ENCODE measurements at places on chromosomes 3 and 15. TPM values are rescaled to one million over a fixed set of nuclear protein-coding genes. Genes with fewer than 3 reads are reported as not detected.

The IL12A gene
- total RNA-seq, result 1.8 TPM

The CCDC39 gene
- not detected for total RNA-seq

The NR1I2 gene
- 0.54 TPM for total RNA-seq

The P2RY14 gene
- not detected for total RNA-seq

The GOLGA8J gene
- not detected for total RNA-seq

The PLCH1 gene
- total RNA-seq, result 0.56 TPM

The TRPM1 gene
- not detected for total RNA-seq

The CHAC1 gene
- 5.7 TPM for total RNA-seq

The ATP13A4 gene
- total RNA-seq, result 3.3 TPM

The ARRDC4 gene
- 1.1 TPM for total RNA-seq

The AMT gene
- 13.9 TPM for total RNA-seq

The GATA2 gene
- not detected for total RNA-seq

The SKOR1 gene
- total RNA-seq, result 0.62 TPM

The ZNF774 gene
- 0.41 TPM for total RNA-seq

The PDE12 gene
- total RNA-seq, result 27.8 TPM

The CKMT1A gene
- not detected for total RNA-seq

The IMPG2 gene
- total RNA-seq, result 0.47 TPM

The MCF2L2 gene
- total RNA-seq, result 0.67 TPM

The CRYBG3 gene
- total RNA-seq, result 1.8 TPM

The CLDN18 gene
- total RNA-seq, result not detected

The COL6A5 gene
- not detected for total RNA-seq

The SSUH2 gene
- total RNA-seq, result not detected

The CLDN16 gene
- total RNA-seq, result not detected

The RHCG gene
- not detected for total RNA-seq

The CYP11A1 gene
- total RNA-seq, result not detected

The ALDH1A2 gene
- total RNA-seq, result not detected
